HEK293T (cell line): ENCODE measurements at places on chromosomes 6 and 20.

- DNase-seq: no peak
Observed at GRCh38 chr20:11145616-11146015, 471.8 kb upstream of the JAG1 start.

- DNase-seq: no peak
Observed at GRCh38 chr6:30077218-30077617, 1.6 kb upstream of the RNF39 start.

- DNase-seq: no peak
Observed at GRCh38 chr6:125821825-125822281, 31.1 kb downstream of the NCOA7 start.

GRCh38 chr6:133594652-133595110 is 294.2 kb upstream of the TCF21 start:
- DNase-seq: no peak

GRCh38 chr6:117552618-117553017 is 49.7 kb downstream of the GOPC start:
- no peak for DNase-seq
